Stimulated activated CD8-positive, alpha-beta memory T cell treated with anti-CD3 and anti-CD28 coated beads, Interleukin-4, amount 100 ng/mL, for 4 hours (primary cell): ENCODE measurements at places on chromosomes 11 and 22.

- DNase-seq: no peak
Observed at GRCh38 chr11:92240916-92241315, 16.3 kb downstream of the FAT3 start.

GRCh38 chr11:115802641-115803040, 298.4 kb upstream of the CADM1 start:
- no peak for DNase-seq

- no peak for DNase-seq
Observed at GRCh38 chr22:22968366-22968765, 80.8 kb downstream of the IGLL5 start.

- DNase-seq: no peak
Observed at GRCh38 chr22:21685164-21685513, 19.3 kb downstream of the PPIL2 start.

- DNase-seq: no peak
Observed at GRCh38 chr11:124583781-124584180, 14.0 kb downstream of the OR8A1 start.
